ENCODE measurements at places on chromosomes 2 and 18. TPM values are rescaled to one million over a fixed set of nuclear protein-coding genes. Genes with fewer than 3 reads are reported as not detected.

DNA sequence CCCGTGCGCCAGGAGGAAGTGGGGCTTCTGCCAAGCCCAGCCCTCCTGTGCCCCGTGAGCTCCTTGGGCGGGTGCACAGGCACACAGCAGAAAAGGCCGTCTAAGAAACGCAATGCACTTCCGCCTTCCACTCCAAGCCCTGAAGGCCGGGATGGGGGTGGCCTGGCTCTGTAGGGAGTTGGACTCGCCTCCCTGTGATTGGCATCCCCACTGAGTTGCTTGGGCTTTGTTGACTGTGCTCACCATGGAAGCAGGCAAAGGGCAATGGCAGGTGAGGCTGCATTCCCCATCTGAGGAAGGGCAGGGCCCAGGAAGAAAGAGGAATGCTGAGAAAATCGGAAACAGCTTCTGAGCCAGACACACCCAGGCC lies 66.8 kb downstream of the CRACDL start:
- no peak for DNase-seq

DNA sequence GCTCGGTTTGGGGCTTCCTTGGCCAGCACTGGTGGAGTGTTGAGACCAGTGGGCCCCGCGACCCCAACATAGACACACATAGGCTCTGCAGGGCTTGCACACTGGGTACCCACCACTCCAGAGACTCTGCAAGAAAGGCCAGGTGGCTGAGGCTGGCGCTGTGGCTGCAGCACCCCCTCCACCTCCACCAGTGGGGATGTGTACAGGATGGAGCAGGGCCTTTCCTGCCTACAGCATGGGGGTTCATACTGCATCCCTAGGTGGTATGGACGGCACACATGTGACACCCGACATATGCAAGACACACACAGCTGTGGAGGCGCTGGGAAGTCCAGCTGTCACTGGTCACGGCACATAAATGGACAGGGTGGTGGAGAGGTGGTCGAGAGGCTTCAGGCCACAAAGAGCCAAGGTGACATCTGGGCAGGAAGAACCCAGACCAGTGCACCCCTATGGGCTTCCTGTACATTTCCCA lies 1.3 kb downstream of the RNPEPL1 start:
- no peak for DNase-seq

DNA sequence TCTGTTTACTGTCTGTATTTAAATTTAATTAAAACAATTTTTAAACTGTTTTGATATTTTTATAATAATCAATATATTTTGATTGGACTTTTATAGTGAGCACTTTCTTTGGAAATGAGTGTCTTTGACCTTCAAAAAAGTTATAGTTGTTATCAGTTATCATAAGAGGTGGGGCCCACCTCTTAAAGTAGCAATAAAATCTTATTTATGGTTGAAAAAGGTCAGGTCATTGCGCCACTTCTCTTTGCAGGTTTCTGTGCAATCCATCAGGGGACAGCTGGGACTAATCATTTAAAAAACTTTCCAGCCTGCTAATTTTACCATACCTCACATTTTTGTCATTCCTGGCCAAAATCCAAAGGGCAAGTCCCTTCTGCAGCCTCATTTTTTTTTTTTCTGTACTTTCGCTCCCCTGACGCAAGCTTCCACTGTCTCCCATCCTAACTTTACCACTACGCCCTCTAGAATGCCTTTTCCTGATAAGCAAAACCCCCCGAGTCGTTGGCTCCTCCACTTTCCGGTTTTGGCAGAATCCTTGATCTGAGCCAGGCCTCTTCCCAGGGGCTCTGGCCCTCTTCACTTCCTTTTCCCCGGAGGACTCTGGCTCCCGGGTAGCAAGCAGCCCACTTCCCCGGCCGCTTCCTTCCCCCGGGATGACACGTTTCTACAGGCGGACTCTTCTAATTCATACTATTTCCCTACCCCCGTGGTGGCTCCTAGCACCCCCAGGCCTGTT lies 1.1 kb upstream of the SEH1L start:
- DNase-seq: peak; percentile 98

- DNase-seq: no peak
Measured at GRCh38 chr2:192005211-192005610, 158.3 kb upstream of the CAVIN2 start.

DNA sequence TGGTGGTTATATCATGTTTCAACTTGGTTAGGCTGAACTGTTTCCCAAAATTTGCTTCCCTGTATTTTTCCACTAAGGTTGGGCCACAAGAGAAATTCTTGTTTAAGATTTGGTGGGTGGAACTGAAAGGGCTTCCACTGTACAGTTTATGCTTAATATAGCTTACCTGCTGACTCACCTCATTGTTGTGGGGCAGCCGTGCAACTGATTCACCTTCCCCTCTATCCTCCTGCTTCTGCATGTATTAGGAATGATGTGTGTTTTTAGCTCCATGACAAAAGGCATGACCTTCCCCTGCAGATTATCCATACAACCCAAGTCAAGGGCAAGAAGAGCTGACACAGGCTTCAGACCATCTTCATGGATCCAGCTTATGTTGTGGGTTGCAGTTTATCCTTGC lies 98.4 kb upstream of the GULP1 start:
- DNase-seq: no peak

- DNase-seq: no peak
Measured at GRCh38 chr2:208015475-208015874, 9.9 kb downstream of the PLEKHM3 start.

DNA sequence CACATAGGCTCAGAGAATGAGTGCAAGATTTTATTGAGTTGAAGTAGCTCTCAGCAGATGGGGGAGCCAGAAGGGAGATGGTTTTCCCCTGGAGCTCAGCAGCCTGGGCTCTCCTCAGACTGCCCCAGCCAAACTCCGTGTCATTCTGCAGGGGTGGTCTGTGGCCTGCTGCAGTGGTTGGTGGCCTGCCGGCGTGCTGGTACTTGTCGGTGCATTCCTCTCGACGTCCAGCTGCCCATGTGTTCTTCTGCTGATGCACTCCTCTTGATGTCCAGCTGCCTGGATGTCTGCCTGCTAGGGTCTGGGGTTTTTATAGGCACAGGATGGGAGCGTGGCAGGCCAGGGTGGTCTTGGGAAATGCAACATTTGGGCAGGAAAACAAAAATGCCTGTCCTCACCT lies 25.6 kb upstream of the TMEM17 start:
- DNase-seq: no peak

DNA sequence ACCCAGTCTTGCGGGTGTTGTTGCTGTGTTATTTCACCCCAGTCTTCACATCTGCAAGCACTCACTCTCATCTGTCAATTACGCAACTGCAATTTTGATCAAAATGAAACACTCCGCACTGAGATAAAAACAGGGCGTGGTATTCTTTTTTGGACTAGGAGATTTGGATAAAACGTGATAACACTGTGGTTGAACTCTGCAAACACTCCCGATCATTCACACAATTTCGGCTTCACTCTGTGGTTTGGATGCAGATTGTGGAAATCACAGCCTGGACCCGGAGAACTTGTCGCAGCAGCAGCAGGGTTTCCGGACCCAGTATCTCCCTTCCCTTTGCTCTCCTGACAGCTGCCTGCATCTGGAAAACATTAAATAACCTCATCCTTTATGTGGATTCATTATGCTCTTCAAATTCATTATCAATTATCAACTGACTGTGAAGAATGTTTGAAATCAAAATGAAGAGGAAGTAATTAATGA lies 49.4 kb upstream of the APCDD1 start:
- no peak for DNase-seq

- peak; percentile 24 for DNase-seq
Measured at GRCh38 chr18:35239314-35239713, 1.5 kb upstream of the ZNF397 start.

DNA sequence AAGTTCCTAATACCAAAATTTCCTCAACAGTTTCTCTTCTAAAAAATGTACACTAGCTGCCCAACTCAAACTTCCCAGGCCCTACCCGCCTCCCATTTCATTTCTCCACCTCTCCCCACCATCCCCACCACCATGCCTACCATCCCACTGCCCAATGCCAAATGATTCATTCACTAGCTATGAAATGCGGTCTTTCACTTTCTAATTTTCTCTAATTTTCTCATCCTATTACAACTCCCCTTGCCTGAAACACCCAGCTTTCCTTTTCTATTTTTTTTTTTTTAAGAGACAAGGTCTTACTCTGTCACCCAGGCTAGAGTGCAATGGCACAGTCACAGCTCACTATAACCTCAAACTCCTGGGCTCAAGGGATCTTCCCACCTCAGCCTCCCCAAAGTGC lies 38.4 kb downstream of the KIDINS220 start:
- no peak for DNase-seq

- DNase-seq: no peak
Measured at GRCh38 chr18:45228796-45229388, 386.4 kb upstream of the SLC14A2 start.

GRCh38 chr2:33375054-33375453 lies 101.4 kb upstream of the RASGRP3 start:
- no peak for DNase-seq

GRCh38 chr2:2590141-2590540 lies 259.1 kb upstream of the MYT1L start:
- DNase-seq: no peak

DNA sequence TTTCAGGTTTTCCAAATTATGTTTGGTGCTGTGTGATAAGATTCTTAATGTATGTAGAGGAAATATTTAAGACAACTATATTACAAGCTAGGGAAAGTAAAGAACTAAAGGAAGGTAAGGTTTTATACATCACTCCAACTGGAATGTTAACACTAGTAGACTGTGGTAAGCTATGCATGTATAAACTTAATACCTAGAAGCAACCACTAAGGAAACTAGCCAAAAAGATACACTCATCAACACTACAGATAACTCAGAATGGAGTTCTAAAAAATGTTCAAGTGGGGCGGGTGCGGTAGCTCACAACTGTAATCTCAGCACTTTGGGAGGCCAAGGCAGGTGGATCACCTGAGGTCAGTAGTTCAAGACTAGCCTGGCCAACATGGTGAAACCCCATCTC lies 37.8 kb upstream of the MALL start:
- DNase-seq: no peak

GRCh38 chr2:48578313-48578712 lies 39.3 kb upstream of the GTF2A1L start:
- no peak for DNase-seq

DNA sequence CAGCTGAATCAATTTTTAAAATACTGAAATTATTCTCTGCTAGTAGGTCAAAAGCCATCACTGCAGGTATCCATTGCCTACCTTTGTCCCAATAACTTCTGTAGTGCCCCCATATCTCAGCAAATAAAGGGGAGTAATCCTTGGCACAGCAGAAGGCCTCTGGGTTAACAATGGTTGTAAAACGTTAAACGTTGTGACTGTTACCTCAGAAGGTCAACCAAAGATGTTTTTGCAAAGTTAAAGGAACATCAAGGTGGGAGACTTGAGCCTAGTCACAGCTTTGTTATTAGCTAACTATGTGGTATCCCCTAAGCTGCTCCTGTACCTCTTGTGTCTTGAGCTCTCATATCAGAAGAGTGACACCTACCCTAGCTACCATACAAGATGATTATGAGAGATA lies 60.5 kb downstream of the COX7A2L start:
- DNase-seq: no peak

- DNase-seq: no peak
Measured at GRCh38 chr2:96959406-96960110, 26.8 kb downstream of the FAM178B start.

The LYPD6 gene
- total RNA-seq: 5.2 TPM

The ZSWIM2 gene
- total RNA-seq: not detected

The VSNL1 gene
- total RNA-seq: 0.32 TPM

The SKOR2 gene
- total RNA-seq: not detected

The GPR45 gene
- total RNA-seq: not detected

The CNTNAP5 gene
- not detected for total RNA-seq

The POTEF gene
- total RNA-seq: 4.8 TPM
